ENCODE measurements at places on chromosomes 12 and 14. TPM values are rescaled to one million over a fixed set of nuclear protein-coding genes. Genes with fewer than 3 reads are reported as not detected.

RNASE2 gene
- not detected for polyA plus RNA-seq

RHOF gene
- polyA plus RNA-seq, result 69.2 TPM

FBLN5 gene
- 30.5 TPM for polyA plus RNA-seq

UTP20 gene
- 5.7 TPM for polyA plus RNA-seq

SOX5 gene
- not detected for polyA plus RNA-seq

CALCOCO1 gene
- 58.7 TPM for polyA plus RNA-seq

KLHL33 gene
- not detected for polyA plus RNA-seq

TAC3 gene
- polyA plus RNA-seq, result not detected

TSPAN8 gene
- polyA plus RNA-seq, result not detected

PAPLN gene
- polyA plus RNA-seq, result 0.44 TPM

VDR gene
- 0.11 TPM for polyA plus RNA-seq

SDSL gene
- polyA plus RNA-seq, result not detected

KCNC2 gene
- polyA plus RNA-seq, result not detected
